Osteoblast (primary cell): ENCODE measurements at places on chromosomes 13 and 19. TPM values are rescaled to one million over a fixed set of nuclear protein-coding genes. Genes with fewer than 3 reads are reported as not detected.

NLRP9 gene
- not detected in 2 replicates for total RNA-seq

CNFN gene
- total RNA-seq, result not detected in 2 replicates

PSG3 gene
- total RNA-seq, result not detected in 2 replicates

DNA sequence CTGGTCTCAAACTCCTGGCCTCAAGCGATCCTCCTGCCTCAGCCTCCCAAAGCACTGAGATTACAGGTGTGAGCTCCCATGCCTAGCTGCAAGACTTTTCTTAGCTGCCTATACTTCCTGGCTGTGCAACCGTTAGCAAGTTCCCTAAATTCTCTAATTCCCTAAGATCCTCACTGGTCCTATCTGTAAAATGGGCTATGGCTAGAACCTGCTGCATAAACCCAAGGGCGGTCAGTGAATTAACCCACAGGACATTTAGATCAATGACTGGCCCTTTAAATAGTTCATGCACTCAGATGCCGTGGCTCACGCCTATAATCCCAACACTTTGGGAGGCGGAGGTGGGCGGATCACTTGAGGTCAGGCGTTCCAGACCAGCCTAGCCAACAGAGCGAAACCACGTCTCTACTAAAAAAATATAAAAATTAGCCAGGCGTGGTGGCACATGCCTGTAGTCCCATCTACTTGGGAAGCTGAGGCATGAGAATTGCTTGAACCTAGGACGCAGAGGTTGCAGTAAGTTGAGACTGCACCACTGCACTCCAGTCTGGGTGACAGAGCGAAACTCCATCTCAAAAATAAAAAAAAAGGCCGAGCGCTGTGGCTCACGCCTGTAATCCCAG lies 4.1 kb upstream of the C19orf53 start:
- DNase-seq, result peak; percentile 68

CD37 gene
- total RNA-seq, result 0.36 TPM in 1 of 2 replicates, not detected in the other

DNA sequence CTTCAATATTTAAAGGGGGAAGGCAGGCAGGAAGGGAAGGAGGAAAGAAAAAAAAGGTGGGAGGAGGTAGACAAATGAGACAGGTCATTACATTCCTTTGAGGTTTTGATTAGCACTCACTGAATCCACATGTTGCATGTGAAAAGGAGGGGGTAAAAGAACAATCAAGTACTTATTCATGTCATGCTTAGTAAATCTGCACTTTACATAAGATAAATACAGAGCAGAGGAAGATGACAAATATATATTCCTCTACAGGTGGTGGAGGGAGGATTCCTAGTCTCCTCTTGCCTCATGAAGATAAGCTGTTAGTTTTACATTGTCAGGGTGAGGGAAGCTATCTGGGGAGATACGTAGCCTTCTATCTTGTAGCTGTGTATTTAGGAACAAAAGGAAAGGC lies 1645.4 kb upstream of the SPRY2 start:
- DNase-seq, result no peak

IGFL1 gene
- not detected in 2 replicates for total RNA-seq
